Heart left ventricle (tissue), 16 donors: ENCODE measurements at places on chromosomes 11 and 22. TPM values are rescaled to one million over a fixed set of nuclear protein-coding genes. Genes with fewer than 3 reads are reported as not detected.

DNA sequence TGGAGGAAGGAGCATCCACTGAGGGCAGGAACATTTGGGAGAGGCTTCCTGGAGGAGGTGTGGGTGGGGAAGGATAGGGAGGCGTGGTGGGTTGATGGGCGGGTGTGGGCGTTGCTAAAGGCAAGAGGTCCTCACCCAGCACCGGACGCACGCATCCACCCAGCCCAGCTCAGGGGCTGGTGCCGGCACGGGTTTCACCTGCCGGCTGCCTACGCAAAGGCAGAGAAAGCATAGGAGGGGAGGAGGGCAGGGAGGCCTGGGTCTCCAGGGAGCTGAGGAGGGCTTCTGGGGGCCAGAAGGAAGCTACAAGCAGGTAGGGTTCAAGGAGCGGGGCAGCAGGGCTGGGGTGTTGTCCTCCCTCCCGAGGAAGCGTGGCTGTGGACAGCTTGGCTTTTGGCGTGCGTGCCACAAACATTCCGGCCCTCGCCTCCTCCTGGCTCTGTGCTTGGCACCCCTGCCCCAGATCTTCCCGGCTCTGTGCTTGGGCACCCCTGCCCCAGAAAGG, 7.8 kb downstream of the SSH3 start:
- no peak for DNase-seq

Gene SOX10
- total RNA-seq = 1.2 TPM

DNA sequence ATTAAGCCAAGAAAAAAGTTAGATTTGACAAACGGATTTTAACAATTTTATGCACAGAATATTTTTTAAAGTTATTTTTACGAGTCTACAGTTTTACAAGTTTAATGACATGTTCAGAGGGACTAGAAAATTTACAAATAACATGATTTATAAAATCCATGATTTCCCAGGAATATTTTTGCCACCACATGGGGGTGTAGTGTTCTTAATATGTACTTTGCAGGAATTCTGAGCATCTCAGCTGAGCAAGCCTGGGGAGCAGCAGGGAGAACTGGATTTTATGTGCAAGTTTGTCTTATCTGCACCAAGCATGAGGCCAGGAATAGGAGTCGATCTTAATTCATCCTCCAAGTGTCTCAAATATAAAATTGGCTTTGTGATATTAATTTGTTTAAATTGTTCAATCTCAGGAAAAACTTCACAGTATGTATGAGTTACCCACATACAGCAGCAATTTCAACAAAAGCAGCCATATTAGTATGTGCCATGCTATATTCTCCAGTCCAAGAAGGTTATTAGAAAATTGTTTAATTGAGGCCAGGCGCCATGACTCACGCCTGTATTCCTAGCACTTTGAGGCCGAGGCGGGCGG, 826.3 kb downstream of the DLG2 start:
- no peak for DNase-seq

Gene PKDREJ
- total RNA-seq = 0.15 TPM

DNA sequence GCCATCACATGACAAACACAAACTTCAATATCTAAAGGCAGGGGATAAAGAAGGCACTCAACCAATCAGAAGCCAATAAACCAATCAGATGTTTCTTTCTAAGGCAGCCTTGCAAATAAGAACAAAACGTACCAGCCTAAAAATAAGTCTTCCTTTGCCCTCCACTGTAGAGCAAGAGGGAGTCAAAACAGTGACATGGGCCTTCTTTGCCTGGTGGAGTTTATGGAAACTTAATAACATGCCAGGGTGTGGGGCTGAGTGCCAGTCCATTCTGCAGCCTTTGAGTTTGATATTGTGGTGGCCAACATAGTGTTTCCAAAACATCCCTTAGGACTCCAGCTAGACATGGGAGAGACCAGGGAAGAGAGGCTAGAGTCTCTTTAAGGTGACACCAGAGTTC, 126.1 kb upstream of the NECTIN1 start:
- no peak for DNase-seq

Gene LMNTD2
- total RNA-seq = 0.27 TPM

DNA sequence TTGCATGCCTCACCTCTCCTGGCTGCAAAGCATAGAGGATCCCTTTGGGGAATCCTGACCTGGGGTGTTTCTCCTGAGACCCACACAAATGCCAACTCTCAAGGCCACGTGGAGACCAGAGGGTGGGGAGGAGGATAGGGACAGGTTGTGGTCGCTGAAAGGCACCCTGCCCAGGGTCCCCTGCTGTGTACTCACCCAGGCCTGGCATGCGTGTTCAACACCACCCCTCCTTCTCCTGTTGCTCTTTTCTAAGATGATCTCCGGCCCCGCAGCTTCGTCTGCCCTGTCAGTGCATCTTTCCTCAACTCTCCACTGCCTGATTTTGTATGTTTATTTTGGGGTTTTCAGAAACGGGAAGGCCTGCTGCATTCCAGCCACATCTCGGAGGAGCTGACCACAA, 44.6 kb upstream of the PARVG start:
- no peak for DNase-seq
